ENCODE measurements at places on chromosomes 16 and 17. TPM values are rescaled to one million over a fixed set of nuclear protein-coding genes. Genes with fewer than 3 reads are reported as not detected.

ZG16 gene
- total RNA-seq, result not detected

CCL17 gene
- not detected for total RNA-seq

GAS2L2 gene
- not detected for total RNA-seq

EVPLL gene
- not detected for total RNA-seq

DNASE1L2 gene
- 1.1 TPM for total RNA-seq

CACNA1G gene
- 0.32 TPM for total RNA-seq

CCDC154 gene
- 0.32 TPM for total RNA-seq

MT1H gene
- not detected for total RNA-seq

LRRC75A gene
- 1.4 TPM for total RNA-seq

LHX1 gene
- not detected for total RNA-seq

RTN4RL1 gene
- total RNA-seq, result 0.47 TPM

RAMP2 gene
- not detected for total RNA-seq

CCL16 gene
- not detected for total RNA-seq

HOXB3 gene
- total RNA-seq, result 10.2 TPM

KRTAP3-2 gene
- not detected for total RNA-seq

Data from bronchial smooth muscle cell (primary cell).